Spinal cord (tissue), 10 donors: ENCODE measurements at places on chromosomes 16 and 17. TPM values are rescaled to one million over a fixed set of nuclear protein-coding genes. Genes with fewer than 3 reads are reported as not detected.

DNA sequence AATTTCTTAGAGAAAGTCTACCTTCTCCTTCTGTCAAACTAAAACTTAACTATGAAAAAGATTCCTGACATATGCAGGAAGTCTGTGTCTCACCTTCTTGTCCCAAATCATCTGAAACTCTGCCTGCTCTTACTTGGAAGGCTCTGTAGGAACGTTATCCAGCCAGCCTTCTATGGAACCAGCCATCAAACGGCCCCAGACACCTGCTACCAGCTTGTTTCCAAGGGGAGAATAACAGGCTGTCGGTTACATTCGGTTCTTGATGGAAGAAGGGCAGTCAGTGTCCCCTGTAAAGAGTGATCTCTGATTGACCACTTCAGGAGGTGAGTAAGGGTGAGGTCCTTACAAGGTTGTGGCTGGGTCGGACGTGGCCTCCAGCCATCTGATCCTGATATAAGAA lies 1.7 kb downstream of the ADAMTS18 start:
- DNase-seq = no peak

Gene DNAH17
- total RNA-seq = 3.0 TPM

DNA sequence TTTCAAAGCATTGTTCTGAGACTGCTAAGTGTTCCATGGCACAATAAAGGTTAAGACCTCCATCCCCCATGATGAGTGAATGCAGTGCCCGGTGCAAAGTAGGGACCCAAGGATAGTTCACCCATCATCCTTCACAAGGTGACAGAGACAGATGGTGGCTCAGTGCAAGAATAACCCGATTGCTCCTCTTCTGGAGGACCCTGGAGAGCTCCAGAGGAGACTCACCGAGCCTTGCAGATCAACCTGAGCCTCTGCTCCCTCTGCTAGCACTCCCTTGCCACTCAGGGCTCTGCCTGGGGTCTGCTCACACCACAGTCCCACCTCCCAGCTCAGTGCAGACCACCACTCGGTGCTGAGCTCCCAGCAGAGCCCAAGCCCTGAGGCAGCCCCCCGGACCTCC lies 49.3 kb downstream of the C16orf78 start:
- no peak for DNase-seq

Gene ELMO3
- total RNA-seq = 1.2 TPM

Gene CDRT4
- total RNA-seq = 6.7 TPM

Gene CD300A
- total RNA-seq = 9.9 TPM

DNA sequence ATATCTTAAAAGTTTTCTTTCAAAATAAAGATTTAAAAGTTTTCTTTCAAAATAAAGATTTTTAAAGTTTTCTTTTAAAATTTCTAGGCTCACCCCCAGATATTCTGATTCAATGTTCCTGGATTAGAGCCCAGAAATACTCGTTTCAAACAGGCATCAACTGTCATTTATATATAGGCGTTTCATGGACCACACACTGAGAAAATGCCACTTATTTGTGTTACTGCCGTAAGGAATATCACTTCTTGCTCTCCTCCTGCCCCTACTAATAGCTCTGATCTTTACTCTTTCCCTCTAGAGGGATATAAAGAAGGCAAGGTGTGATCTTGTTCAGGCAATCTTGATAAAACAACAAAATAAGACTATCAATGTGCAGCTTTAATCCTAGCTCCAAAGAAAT lies 1324.1 kb downstream of the CDH8 start:
- peak; percentile 6 for DNase-seq

- no peak for DNase-seq
These were observed 66.3 kb upstream of the NACA2 start for GRCh38 chr17:61657338-61657737.

Gene HSPB9
- 0.11 TPM for total RNA-seq

DNA sequence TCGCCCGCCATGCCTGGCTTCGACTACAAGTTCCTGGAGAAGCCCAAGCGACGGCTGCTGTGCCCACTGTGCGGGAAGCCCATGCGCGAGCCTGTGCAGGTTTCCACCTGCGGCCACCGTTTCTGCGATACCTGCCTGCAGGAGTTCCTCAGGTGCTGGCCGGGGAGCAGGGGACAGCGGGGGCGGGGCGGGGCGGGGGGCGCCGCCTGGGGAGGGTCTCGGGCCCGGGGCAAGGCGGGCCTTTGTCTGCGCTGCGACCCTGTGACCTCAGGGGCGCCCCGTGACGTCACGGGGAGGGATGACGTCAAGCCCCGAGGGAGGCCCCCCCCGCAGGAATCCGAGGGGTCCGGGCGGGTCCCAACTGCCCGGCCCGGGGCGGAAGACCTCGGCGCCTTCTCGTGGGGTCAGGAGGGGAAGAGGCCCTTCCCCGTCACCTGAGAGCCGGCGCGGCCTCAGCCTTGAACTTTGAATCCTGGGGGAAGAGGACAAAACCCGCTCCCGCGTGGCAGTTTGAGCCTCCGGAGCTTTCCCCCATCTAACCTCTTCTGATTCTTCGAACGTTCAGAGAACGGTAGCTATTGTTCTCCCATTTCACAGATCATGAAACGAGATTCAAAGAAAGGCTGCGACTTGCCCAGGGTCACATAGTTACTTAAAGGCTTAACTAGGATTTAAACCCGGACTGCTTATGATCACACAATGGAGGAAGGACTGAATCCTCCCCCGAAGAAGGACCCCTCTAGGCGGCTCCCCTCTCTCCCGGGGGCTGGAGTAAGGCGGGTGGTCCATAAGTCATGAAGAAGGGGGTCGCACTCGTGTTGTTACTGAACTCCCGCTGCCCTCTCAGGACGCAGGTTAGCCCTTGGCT lies 527 bp downstream of the TRAF4 start:
- DNase-seq = peak; percentile 83

- no peak for DNase-seq
These were observed 159.0 kb downstream of the MRM1 start for GRCh38 chr17:36760425-36760824.

DNA sequence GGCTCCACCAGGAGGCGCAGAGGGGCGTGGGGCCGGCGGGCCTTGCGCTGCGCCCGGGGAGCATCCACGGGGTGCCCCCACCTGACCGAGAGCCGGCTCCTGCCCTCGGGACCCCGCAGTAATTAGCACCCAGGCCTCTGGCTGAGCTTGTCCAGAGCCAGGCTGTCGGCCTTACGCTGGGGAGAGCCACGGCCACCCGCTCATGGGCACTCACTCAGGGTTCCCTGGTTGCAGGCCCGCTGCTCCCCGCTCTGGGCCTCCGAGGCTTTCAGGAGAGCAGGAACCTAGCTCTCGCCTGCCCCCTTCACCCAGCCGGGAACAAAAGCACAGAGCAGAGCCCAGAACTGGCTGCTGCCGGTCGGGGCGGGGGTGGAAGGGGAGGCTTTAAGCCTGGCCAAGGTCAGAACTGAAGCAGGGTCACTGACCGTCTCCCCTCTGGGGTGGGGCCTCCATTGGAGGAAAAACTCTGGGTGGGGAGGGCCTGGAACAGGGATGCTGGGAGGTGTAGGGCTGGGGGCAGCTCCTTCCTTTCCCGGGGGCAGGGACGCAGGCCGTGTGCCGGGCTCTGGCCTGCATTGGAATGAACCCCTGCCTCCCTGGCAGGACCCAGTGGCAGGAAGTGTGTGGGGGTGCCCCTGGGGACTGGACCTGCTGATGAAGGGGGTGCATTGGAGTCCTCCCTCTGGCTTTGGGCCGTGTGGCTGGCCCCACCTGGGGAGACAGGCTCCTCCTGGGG lies 12.3 kb downstream of the GLIS2 start:
- DNase-seq = no peak

Gene CD68
- 44.6 TPM for total RNA-seq

Gene KRT12
- total RNA-seq = not detected

DNA sequence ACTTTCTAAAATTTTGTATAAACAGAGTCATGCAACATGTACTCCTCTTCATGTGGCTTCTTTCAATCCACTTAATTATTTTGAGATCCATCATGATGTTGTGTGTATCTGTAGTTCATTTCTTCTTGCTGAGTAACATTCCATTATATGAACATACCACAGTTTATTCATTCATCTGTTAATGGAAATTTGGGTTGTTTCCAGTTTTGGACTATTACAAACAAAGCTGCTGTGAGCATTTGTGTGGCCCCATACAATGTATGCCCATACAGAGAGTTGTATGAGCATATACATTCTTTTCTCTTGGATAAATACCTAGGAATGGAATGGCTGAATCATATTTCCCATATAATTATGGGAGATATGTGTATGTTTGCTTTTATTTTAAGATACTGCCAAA lies 85.6 kb downstream of the CLEC16A start:
- DNase-seq = no peak

Gene NRN1L
- 0.89 TPM for total RNA-seq

Gene KRTAP17-1
- not detected for total RNA-seq

- DNase-seq = no peak
These were observed 51.6 kb upstream of the SREBF1 start for GRCh38 chr17:17888371-17888770.

DNA sequence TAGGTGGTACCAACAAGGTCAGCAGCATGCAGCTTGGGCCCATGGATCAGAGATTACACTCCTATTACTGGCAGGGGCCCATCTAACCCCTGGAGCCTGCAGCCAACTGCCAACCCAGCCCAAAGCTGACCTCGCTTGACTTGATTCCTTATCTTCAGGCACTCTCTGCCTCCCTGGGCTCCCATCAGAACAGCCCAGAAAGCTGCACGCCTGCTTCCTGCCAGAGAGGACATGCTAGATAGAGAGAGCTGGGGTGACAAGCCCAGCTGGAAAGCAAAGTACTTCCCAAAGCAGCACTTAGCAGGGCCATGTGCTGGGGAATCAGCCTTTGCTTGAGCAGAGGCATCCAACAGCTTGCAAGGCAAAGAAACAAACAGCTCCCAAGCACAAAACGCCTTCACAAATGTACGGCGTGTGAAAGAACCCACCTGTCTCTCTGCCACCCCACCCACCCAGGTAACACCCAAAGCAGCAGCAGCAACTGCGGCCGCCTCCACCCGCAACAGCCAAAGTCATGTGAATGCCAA lies 74.2 kb upstream of the NLK start:
- DNase-seq = no peak

Gene BRICD5
- 13.3 TPM for total RNA-seq

GRCh38 chr17:73760439-73760758 lies 116.2 kb upstream of the SDK2 start:
- no peak for DNase-seq

Gene TBC1D3B
- 4.0 TPM for total RNA-seq

Gene RNF227
- total RNA-seq = 3.8 TPM

DNA sequence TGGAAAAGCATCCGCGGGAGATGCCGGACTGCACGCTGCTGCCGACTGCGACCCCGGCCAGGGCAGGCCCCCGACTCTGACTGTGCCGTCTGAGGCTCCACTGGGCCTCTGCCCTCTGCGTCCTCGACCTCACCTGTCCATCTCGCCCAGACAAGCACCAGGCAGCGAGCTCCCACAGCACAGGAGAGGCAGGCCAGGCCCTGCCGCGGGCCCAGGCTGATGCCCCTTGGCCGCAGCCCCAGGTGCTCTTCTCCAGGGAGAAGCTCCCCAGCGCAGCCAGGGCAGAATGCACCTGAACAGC lies 98.1 kb upstream of the DNAH17 start:
- no peak for DNase-seq

Gene GAA
- total RNA-seq = 21.9 TPM

- DNase-seq = no peak
These were observed 441.9 kb downstream of the CDH13 start for GRCh38 chr16:83068686-83069085.

Gene TANC2
- 118 TPM for total RNA-seq

Gene TBKBP1
- 11.5 TPM for total RNA-seq

DNA sequence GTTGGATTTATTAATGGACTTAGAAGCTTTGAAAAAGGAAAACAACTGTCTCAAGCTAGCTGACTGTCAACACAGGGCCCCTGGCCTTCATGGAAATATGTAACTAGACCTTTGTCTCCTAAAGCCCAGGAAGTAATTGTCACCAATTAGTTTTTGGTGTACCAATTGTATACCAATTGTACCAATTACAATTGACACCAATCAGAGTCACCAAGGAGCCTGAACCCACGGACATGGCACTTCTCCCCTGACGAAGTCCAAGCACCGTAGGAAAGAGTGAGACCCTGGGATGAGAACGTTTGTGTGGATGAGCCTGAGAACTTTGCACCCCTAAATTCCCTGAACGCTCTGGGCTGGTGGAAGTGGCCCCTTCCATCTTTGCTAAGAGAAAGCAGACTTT lies 129.0 kb downstream of the ENGASE start:
- no peak for DNase-seq

DNA sequence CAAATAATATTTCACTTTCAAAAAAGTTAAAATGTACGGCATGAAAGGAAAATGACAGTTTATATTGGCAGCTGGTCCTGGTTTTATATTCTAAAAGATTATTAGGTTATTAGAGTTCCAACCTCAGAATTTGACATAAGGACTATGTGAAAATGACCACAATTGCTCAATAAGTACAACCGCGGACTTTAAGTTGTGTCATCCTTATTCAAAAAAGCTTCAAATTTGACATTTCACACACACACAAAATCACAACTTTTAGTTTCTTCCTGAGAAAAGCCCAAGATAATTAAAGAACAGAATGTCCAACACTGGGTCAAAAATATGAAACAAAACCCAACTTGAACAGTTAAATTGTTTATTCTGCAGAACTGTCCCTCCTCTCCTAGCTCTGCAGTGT lies 133.2 kb upstream of the AXIN2 start:
- DNase-seq = no peak

DNA sequence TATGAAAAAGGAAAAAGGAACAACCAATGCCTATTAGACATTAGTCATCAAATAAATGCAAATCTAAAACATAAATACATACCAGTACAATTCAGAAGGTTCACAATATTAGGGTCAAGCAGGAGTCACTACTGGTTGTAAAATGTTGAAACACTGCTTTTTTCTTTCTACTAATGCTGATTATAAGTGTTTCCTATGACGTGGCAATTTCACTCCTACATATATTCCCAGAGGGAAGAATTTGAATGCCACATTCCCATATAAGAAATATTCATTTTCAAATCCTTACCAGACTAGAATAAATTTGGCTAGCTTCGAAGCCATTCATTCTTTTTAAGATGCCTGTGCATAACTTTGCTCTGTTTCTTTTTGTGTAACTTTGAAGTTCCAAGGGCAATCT lies 2.6 kb upstream of the KRTAP9-2 start:
- no peak for DNase-seq

- DNase-seq = no peak
These were observed 15.6 kb downstream of the CNP start for GRCh38 chr17:41982026-41982760.

Gene USB1
- 9.6 TPM for total RNA-seq

GRCh38 chr16:83742124-83742899 lies 65.5 kb upstream of the HSBP1 start:
- no peak for DNase-seq

Gene PIRT
- 58.0 TPM for total RNA-seq

DNA sequence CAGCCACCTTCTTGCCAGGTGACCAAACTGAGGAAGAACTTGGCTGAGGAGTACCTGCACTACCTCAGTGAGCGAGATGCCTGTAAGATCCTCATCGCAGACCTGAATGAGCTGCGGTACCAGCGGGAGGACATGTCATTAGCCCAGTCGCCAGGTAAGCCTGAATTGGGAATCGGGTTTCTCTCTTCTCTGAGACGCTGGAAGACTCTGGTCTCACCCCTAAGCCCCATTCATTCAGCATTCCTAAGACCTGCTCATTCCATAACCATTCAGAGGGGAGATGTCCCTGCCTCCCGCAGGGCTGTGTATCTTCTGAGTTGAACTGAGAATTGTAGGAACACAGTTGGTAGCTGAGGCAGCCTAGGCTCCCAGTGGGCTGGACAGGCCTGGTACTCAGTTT lies 17.0 kb upstream of the THAP11 start:
- no peak for DNase-seq

GRCh38 chr17:48240562-48241130 lies 133.1 kb downstream of the SNX11 start:
- DNase-seq = peak; percentile 22

- no peak for DNase-seq
These were observed 15.4 kb downstream of the MAPK8IP3 start for GRCh38 chr16:1721372-1721771.
